ENCODE measurements at places on chromosomes 5 and 9.
A peak's percentile ranks its signal among the peaks of the same experiment; 100 is the strongest.

DNA sequence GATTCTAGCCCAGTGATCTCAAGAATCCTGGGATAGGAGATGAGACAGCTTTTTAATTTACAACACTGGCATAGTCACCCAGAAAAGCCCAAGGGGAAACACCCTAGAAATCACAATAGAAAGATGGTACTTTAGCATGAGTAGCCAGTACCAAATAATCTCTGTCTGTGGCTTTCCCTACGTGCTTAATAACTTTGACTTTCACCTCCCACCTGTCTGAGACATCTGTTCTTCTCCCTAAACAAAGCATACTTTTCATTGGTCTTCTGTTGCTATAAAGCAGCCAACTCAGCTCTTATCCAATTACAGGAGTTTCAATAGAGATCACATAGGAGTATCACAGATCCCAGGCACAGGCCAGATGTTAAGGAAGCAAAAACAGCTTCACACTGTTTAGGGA is 10.4 kb downstream of the MARCHF3 start:
- DNase-seq: no peak

- no peak for DNase-seq
These were observed 97.7 kb upstream of the SLC12A2 start for GRCh38 chr5:127985811-127986325.

- no peak for DNase-seq
These were observed 32.9 kb downstream of the TMEM252 start for GRCh38 chr9:68507806-68508145.

DNA sequence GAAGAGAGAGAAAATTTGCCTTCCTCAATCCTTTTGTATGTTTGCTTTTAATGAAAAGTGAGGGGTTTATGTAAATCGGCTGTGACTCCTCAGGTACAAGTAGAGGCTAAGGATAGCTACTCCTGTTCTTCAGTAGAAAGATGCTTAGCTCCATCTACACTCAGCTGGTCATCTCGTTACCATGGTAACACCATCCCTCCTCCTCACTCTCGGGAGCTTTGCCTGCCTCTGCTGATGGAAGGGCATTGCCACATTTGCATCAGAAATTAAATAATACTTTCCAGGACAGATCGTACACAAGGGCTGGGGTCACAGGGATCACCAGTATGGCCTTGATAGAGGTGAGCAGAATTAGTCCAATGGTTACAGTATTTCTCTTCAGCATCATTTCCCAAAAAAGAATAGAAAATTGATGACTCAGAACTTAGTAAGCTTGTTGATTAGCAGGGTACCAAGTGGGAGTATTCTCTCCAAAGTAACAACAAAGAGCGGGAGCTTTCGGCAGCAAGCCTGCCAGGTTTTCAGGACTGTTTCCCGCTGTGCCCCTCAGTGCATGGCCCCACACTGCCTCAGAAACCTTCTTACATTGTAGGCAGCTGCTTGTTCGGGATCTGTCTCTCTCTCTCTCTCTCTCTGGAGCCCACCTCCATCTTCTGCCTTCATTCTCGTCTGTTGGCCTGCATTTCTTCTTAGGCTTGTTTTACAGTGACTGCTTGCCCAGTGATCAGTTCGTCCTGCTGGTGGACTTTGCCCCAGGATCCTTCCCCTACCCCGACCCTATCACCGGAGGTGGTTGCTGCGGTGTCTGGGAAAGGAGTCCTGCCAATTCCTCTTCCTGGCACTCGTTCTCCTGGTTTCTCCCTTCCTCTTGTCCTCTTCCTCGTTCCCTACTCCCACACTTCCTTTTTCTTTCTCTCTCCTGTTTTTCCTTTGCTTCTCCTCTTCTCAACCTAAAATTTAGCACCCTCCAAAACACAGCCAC is 51.9 kb upstream of the SNAPC3 start:
- DNase-seq: no peak

DNA sequence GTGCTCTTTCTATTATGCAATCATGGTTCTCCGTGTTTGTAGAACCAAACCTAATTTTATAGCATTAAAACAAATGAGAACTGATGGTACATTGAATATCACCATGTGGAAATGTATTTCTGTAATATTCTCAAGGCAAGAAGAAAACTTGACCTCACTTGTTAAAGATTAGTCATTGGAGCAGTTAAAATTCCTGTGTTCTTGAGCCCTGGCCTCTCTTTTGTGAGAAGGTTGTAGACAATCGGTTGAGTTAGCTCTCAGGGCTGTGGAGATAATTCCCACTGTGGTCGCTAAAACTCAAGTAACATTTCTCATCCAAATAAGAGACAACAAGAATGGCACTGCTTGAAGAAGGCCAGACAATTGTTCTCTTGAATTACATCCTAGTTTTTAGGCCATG is 216.0 kb upstream of the KLF4 start:
- DNase-seq: peak; percentile 20

DNA sequence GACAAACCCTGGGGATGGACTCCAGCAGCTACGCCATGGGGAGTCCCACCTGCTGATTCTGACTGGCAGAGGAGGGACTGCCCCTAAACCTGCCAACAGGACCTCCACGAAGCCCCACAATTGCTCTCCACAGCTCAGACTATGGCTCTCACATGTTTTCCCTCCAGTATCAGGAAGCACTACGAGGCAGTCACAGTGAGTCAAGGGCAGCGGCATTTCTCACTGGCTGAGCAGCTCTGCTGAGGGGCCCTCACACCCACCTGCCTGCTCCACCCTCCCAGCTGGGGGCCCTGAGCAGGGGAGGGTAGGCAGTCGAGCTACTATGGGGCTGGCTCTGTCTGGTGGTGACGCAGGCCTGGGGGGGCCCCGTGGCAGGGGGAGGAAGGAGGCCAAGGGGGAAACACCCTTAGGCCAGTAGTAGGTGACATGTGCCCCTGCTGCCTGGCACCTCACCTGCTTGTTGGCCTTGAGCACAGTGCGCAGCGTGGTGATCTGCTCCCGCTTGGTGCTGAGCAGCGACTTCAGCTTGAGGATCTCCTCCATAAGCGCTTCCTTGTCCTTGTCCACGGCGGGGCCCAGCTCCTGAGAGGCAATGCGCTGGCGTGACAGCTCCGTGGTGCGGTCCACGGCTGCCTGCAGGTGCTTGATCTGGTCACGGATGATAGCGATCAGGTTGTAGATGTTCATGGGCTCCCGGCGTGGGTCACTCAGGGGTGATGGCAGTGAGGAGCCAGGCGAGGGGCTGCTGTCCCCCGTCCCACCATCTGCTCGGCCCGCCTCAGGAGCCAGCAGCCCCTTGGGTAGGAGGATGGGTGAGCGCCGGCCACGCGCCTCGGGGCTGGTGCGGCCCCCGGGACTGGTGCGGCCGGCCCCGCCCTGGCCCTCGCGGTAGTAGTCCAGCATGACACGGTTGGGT is 46.3 kb downstream of the BICD2 start:
- DNase-seq: no peak

DNA sequence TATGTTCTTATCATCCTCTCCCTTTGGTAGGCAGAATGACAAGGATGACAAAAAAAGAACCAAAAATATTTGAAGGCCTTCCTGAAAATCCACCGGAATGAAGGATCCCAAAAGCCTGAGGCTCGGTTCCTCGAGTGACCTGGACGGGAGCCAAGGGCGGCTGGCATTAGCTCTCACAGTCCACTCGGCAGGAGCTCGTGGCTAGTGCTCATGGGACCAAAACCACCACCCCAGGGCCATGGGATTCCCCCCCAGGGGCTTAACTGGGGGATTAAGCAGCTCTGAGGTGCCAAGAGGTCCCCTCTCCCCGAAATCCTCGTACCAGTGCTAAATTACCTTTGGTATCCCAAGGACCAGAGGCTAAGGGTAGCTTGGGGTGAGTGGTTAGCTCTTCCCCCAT is 586 bp upstream of the PDZD2 start:
- DNase-seq: no peak

- DNase-seq: peak; percentile 11
These were observed 21.4 kb upstream of the CCNJL start for GRCh38 chr5:160333721-160334120.

DNA sequence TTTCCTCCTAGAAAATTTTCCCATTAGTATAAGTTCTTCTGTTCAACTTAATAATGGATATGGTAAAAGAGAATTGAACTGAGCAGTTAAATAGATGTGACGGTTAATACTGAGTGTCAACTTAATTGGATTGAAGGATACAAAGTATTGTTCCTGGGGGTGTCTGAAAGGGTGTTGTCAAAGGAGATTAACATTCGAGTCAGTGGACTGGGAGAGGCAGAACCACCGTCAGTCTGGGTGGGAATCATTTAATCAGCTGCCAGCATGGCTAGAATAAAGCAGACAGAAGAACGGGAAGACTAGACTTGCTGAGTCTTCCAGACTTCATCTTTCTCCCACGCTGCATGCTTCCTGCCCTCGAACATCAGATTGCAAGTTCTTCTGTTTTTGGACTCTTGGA is 689.6 kb upstream of the CDH10 start:
- no peak for DNase-seq

DNA sequence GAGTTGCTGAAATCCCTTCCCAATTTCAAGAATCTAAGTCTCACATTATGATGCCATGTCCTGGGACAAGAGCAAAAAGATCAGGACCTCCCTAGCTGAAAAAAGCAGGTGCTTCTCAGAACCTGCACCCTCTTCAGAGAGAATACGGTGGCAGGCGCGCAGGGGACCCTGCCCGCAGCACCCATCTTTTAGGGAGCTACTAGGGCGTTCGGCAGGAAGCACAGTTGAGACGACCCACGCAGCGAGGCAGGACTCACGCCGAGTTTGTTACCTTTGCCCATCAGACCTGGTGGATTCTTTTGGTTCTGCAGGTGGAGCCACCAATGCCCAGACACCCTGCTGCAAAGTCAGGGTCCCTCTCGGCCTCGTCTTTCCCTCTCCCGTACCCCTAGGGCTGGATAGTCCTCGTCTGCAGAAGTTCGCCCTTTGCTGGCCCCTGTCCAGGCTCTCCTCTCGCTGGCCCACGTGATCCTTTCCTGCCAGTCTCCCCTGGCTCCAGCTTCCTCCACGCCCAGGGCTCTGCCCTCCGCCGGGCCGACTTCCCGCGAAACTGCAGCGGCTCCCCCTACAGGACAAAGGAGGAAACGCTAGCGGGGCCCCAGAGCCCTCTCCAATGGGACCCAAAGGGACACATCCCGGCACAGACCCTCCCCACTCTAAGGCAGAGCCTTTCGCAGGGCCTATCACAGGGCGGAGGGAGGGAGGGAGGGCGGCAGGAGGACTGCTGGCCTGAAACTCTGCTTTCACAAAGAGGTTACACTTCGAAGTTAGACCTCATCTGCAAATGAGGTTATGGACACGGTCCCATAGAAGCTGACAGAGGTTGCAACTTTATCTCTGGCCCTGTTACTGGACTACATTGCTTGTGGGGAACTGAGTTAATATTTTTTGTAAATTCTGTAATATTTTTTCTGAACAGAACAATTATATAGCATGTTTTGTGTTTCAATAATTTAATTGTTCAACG is 28.8 kb downstream of the TMEM174 start:
- DNase-seq: peak; percentile 87

GRCh38 chr5:124642151-124642550 is 104.3 kb downstream of the ZNF608 start:
- no peak for DNase-seq

DNA sequence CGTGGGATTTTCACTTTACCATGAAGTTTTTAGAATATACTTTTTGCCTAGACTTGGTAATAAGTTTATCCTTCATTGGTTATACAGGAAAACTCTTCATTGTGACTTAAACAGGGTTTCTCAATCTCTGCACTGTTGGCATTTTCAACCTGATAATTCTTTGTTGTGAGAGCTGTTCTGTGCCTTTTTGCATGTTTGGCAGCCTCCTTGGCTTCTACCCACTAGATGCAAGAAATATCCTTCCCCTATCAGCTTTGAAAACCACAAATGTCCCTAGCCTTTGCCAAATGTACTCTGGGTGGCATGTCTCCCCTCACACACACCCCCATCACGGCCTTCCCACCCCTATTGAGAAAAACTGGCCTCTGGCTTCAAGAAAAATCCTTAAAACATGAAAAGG is 180.9 kb downstream of the ESM1 start:
- DNase-seq: no peak

- peak; percentile 70 for DNase-seq
These were observed 9.9 kb downstream of the LEAP2 start for GRCh38 chr5:132883261-132883834.

DNA sequence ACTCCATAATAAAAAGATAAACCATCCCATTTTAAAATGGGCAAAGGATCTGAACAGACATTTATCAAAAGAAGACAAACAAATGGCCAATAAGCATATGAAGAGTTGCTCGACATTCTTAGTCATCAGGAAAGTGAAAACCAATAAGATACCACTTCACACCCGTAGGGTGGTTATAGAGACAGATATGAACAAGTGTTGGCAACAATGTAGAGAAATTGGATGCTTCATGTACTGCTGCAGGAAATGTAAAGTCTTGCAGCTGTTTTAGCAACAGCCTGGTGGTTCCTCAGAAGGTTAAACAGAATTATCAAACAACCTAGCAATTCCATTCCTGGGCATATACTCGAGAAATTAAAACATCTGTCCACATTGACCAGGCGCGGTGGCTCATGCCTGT is 42.5 kb downstream of the GTF3C4 start:
- no peak for DNase-seq

DNA sequence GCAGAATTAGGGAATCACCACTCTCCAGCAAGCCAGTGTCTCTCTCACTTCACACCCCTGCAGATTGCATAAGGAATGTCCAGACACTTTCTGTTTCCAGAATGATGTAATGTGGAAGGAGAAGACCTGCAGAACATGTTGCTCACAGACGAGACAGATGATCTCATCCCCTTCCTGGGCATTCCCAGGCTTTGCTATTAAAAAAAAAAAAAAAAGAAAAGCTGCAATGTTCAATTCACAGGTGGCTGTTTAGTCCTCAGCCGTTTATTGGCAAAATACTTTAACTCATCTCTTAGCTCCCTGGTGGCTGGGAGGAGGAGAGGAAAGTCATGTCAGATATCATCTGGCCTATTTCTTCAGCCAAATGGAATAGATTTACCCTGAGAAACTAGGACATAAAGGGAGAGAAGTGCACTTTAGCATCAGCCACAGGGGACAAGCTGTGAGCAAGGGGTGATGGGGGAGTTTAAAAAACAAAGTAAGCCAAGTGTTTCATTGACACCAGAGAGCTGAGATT is 95.9 kb upstream of the TNC start:
- DNase-seq: peak; percentile 95

DNA sequence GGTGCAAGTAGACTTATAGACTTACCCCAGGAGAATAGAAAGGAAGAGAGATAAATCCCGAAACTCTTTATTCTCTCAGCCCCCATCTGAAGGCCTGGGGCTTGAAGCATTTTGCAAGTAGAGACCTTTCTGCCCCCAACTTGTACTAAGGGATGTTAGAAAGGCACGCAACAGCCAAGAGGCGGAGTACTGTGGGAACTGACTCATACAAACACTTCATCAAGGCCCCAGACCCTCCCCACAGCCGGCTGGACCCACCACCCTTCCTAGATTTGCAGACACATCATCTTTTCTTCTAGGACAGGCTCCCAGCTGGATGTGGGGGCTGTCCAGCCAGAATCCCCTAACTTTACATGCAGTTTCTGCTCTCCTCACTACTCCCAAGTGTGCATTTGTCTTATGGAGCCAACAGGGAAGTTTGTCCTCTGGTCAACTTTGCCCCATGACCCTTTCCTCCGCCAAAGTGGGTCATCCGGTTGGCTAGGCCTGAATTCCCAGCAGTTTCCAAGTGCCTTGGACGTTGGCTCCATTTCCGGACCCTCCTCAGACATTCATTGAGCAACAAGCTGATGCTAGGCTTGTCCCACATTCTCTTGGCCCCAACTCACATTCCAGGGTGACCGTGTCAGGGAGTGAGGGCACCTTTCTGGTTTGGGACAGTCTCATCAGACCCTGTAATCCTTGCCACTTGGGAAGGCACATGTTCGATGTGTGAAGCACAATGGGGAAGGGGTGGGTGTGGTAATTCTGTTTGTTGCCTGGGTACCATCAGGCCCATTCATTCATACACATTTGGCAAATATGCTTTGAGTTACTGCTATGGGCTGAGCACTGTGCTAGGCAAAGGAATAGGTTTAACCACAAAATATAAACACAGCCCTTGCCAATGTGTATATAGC is 64.6 kb downstream of the ABLIM3 start:
- DNase-seq: peak; percentile 45

All from kidney tubule cell (primary cell).